ENCODE measurements at places on chromosomes 6 and 20.

GRCh38 chr6:41092421-41093140 lies 19.8 kb downstream of the NFYA start:
- H3K4me3 ChIP-seq, result no peak overlapping the region
- no peak overlapping the region for H3K27ac ChIP-seq
- peaks cover 6% of the 10 kb centered on the region for H3K36me3 ChIP-seq
- H3K27me3 ChIP-seq, result no peaks in the 10 kb centered on the region

- no peaks in the 10 kb centered on the region for H3K27me3 ChIP-seq
- H3K4me1 ChIP-seq, result peaks cover 42% of the 10 kb centered on the region
- no peak overlapping the region for H3K27ac ChIP-seq
Observed at GRCh38 chr6:79040083-79040482, 38.0 kb downstream of the PHIP start.

DNA sequence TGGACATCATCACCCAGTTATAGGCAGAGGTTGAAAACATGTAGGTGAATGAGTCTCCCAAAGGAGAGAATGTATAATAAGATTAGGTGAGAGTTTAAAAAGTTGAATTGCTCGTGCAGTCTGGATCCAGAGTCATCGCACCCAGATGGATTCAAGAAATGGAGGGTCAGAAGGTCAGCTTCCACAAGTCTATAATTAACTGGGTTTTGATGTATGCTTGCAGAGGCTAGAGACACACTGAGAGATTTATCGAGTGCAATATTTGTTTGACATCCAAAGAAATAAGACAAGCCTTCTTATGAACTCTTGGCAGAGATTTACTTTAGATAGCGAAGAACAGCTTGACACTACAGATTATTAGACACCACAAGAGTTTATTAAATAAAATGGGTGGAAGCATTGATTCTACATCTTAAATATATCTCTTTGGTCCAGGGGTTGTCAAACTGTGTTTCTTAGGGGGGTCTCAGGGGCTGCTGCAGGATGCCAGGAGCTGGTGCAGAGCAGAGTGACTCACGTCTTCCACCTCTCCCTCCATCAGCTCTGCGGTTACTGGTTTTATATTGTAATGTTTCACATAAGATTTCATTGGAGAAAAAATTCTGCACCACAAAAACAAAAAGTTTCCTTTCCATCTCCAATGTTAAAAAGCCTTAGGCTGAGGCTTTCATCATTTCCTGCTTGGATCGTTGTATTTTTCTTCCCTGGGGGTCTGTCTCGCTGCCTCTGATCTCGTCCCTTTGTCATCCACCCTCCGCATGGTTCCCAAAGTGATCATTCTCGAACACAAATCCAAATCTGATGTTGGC lies 176.2 kb upstream of the AHI1 start:
- no peak for DNase-seq
- H3K27me3 ChIP-seq, result no peaks in the 10 kb centered on the region
- H3K4me3 ChIP-seq, result no peak overlapping the region
- H3K4me1 ChIP-seq, result no peaks in the 10 kb centered on the region
- H3K27ac ChIP-seq, result no peak overlapping the region

GRCh38 chr6:84809455-84809854 lies 45.1 kb upstream of the TBX18 start:
- H3K27ac ChIP-seq, result no peak overlapping the region
- no peaks in the 10 kb centered on the region for H3K27me3 ChIP-seq
- peaks cover 18% of the 10 kb centered on the region for H3K4me1 ChIP-seq
- no peak for DNase-seq
- no peak overlapping the region for H3K4me3 ChIP-seq

- H3K4me1 ChIP-seq, result peaks cover 9% of the 10 kb centered on the region
- H3K27me3 ChIP-seq, result no peaks in the 10 kb centered on the region
- DNase-seq, result peak; percentile 36
- H3K4me3 ChIP-seq, result no peak overlapping the region
- H3K27ac ChIP-seq, result no peak overlapping the region
- no peaks in the 10 kb centered on the region for H3K36me3 ChIP-seq
Observed at GRCh38 chr6:21348504-21349195, 244.9 kb upstream of the SOX4 start.

DNA sequence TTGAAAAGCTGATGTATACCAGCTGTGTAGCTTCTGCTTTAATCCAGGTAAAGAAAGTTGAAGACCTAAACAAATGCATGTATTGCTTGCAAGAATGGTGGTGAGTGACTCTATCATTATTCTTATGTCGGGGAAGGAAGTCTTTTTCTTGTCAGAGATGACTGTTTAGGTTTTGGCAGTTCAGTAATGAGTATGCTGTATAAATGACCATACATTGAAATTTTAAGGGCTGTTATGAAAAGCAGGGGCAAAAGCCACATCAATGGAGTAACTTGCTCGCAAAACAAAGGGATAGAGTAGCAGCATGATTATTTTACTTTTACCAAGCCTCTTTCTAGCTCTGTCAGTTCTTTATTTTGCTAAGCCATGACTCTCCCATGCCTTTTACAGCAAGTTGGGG lies 55.9 kb upstream of the NUP153 start:
- DNase-seq, result no peak
- H3K27me3 ChIP-seq, result no peaks in the 10 kb centered on the region
- H3K27ac ChIP-seq, result no peak overlapping the region
- H3K4me3 ChIP-seq, result no peak overlapping the region
- H3K36me3 ChIP-seq, result no peaks in the 10 kb centered on the region
- H3K4me1 ChIP-seq, result no peaks in the 10 kb centered on the region

DNA sequence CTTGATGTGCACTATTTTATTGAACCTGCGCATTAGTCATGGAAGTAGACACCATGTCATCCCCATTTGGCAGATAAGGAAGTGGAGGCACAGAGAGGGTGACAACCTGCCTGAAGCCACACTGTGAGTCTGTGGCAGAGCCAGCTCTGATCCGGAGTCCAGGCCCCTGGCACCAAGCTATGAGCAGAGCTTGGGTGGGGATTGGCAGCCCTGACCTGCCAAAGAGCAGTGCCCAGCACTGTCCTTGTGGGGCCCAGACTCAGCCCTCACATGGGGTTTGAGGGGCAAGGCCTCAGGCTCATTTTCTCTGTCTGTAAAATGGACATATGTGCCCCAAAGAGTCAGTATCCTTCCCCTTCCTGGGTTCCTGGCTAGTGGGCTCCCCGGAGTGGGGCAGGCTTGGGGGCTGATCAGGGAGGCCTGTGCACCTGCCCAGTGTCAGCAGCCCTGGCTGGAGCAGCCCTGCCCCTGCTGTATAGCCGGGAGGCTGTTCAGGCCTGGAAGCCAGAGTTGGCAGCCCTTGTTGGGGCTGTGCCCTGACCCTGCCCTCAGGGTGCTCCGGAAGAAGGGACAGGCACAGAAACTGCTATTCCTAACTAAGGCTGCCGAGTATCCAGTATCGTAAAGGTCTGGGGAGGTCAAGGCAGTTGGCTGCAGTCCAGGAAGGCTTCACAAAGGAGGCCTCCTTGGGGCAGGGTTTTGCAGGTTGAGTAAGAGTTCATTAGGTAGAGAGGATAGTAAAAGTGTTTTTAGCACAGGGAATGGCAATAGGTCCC lies 38.7 kb downstream of the TGM2 start:
- no peaks in the 10 kb centered on the region for H3K27me3 ChIP-seq
- peaks cover 35% of the 10 kb centered on the region for H3K36me3 ChIP-seq
- peak overlapping the region; percentile 13 for H3K4me3 ChIP-seq
- peak overlapping the region; percentile 40 for H3K27ac ChIP-seq
- H3K4me1 ChIP-seq, result peaks cover 55% of the 10 kb centered on the region

DNA sequence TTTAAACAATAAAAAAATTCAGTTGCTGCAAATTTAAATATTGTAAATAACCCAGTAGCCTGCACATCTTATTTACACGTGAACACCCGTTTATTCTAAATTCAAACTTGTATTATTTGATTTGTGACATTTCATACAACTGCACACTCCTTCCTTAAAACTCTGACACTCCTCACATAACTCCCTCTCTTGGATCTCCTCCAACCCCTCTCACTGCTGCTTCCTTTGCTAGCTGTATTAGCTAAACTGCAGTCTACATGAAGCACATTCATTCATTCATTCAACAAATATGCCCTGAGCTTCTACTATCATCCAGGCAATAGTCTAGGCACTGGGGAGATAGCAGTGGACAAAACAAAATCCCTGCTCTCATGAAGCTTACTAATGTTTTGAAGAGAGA lies 47.0 kb downstream of the FBXL4 start:
- no peaks in the 10 kb centered on the region for H3K36me3 ChIP-seq
- no peak overlapping the region for H3K4me3 ChIP-seq
- H3K27me3 ChIP-seq, result no peaks in the 10 kb centered on the region
- no peaks in the 10 kb centered on the region for H3K4me1 ChIP-seq
- no peak overlapping the region for H3K27ac ChIP-seq

- H3K36me3 ChIP-seq, result no peaks in the 10 kb centered on the region
- H3K27me3 ChIP-seq, result peaks cover 13% of the 10 kb centered on the region
- no peak overlapping the region for H3K4me3 ChIP-seq
Observed at GRCh38 chr6:152896923-152897322, 85.9 kb downstream of the FBXO5 start.

DNA sequence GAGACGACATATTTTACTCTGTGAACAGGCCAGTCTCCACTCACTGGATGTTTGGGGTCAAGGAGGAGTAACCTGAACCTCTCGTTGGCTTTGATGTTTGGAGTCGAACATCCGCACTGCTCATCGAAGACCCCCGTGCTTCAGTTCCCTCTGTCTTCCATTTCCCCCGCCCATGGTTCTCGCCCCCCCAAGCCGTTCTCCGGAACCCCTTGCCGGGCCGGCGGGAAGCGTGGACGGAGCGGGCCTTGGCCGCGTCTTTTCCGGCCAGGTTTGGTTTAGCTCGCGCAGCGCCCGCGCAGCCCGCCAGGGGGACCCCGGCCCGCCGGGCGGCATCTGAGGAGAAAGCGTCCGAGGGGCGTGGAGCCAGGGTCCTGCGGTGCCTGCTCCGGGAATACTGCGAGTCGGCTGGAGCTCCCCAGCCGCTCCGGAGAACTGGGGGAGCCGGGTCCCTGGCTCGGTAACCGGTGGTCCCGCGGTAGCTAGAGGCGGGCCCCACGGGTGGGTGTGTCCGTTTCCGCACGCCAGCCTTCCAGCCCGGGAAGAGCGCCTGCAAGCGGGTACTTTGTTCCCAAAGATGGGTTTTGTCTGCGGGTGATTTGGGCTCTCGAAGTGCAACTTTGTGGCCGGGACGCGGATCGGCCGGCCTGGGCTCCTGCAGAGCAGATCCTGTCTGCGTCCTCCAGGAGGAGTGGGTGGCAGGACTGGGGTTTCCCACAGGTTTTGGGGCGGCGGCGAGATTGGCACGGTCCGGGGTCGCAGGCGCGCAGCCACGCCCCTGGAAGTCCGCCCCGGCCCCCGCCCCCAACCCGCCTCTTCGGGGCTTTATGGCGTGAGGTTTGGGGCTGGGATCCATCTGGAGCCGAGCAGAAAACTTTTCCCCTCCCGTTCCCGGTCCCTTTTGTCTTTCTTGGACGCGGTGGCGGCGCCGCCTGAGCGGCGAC lies at the start of gene TMEM200A:
TSS of gene TMEM200A (plus strand) at position 852 of the 941 bp plus-strand sequence. CDS start 74,406 bp downstream, outside the sequence.
- H3K36me3 ChIP-seq, result no peaks in the 10 kb centered on the region
- H3K27ac ChIP-seq, result no peak within 1 kb of the TSS
- DNase-seq, result peak; percentile 54
- H3K4me3 ChIP-seq, result peak within 1 kb of the TSS; percentile 62
- peaks cover 79% of the 10 kb centered on the region for H3K27me3 ChIP-seq

DNA sequence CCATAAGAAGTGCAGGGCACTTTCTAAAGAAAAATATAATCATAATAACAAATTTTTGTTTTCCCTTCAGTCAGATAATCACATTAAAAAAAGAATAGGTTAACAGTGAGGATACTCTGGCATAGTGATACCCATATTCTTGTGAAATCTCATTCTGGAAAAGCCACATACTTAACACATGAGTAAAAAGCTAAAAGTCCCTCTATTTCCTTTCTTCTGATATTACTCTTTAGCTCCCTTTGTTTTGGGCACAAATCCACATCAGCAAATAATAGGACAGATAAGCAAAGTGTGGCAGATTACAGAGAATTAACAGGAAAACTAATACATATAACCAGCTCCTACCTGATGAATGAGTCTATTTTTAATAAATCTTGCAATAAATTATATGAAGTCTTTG lies 15.8 kb downstream of the SHPRH start:
- no peak for DNase-seq
- H3K27me3 ChIP-seq, result no peaks in the 10 kb centered on the region
- H3K4me1 ChIP-seq, result no peaks in the 10 kb centered on the region
- no peak overlapping the region for H3K27ac ChIP-seq

- no peak overlapping the region for H3K4me3 ChIP-seq
- no peak for DNase-seq
- H3K27ac ChIP-seq, result no peak overlapping the region
- H3K4me1 ChIP-seq, result no peaks in the 10 kb centered on the region
- no peaks in the 10 kb centered on the region for H3K36me3 ChIP-seq
- peaks cover 60% of the 10 kb centered on the region for H3K27me3 ChIP-seq
Observed at GRCh38 chr20:48236000-48236970, 451.0 kb upstream of the SULF2 start.

GRCh38 chr20:23603321-23603720 lies 2.4 kb downstream of the CST9 start:
- H3K27ac ChIP-seq, result no peak overlapping the region
- H3K4me1 ChIP-seq, result no peaks in the 10 kb centered on the region
- no peaks in the 10 kb centered on the region for H3K27me3 ChIP-seq
- no peaks in the 10 kb centered on the region for H3K36me3 ChIP-seq

DNA sequence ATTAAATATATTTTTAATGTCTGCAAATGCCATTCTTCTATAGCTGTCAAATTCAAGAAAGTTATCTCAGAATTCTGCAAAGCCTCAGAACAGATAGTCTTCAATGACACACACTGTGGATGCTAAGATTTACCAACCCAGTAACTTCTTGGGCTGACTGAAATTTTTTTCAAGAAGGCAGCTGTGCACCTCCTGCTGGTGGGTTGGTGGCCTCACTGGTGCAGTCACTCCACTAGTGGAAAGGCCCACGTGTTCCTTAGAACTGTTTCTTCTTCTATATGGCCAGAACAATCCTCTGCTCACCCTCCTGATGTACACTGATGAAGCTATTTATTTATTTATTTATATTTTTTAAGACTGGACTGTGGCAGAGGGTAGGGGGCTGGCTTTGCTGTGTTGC lies 28.1 kb upstream of the MTCL3 start:
- H3K4me1 ChIP-seq, result peaks cover 7% of the 10 kb centered on the region
- no peak overlapping the region for H3K27ac ChIP-seq
- no peak for DNase-seq
- H3K4me3 ChIP-seq, result no peak overlapping the region
- H3K27me3 ChIP-seq, result no peaks in the 10 kb centered on the region

GRCh38 chr6:12013307-12013719 lies 1.2 kb downstream of the HIVEP1 start:
- H3K27ac ChIP-seq, result peak overlapping the region; percentile 96
- no peaks in the 10 kb centered on the region for H3K4me1 ChIP-seq
- DNase-seq, result no peak
- peaks cover 47% of the 10 kb centered on the region for H3K36me3 ChIP-seq
- peak overlapping the region; percentile 93 for H3K4me3 ChIP-seq
- no peaks in the 10 kb centered on the region for H3K27me3 ChIP-seq

Data from Calu3 (cell line).